ENCODE measurements at places on chromosomes 2 and 18.

DNA sequence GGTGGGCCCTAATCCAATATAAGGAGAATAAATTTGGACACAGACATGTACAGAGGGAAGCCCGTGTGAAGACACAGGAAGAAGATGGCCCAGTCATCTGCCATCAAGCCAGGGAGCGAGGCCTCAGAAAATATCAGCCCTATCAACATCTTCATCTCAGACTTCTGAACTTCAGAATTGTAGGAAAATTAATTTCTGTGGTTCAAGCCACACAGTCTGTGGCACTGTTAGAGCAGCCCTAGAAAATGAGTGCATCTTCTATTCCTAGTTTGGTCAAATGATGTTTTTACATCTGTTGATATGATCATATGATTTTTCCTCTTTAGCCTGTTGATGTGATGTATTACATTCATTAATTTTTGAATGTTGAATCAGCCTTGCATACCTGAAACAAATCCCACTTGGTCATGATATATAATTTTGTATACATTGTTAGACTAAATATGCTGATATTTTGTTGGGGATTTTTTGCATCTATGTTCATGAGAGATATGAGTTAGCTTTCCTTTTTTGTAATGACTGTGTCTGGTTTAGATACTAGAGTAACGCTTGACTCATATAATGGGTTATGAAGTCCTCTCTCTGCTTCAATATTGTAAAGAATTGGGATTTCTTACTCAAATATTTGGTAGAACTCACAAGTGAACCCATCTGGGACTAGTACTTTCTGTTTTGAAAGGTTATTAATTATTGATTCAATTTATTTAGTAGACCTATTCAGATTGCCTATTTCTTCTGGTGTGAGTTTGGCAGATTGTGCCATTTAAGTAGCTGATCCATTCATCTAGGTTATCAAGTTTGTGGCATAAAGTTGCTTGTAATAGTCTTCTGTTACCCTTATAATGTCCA lies 451.4 kb downstream of the EIPR1 start:
- DNase-seq: no peak

- no peak for DNase-seq
Observed at GRCh38 chr18:77632758-77633157, 383.1 kb downstream of the GALR1 start.

- DNase-seq: no peak
Observed at GRCh38 chr2:107068069-107068916, 182.3 kb upstream of the ST6GAL2 start.

DNA sequence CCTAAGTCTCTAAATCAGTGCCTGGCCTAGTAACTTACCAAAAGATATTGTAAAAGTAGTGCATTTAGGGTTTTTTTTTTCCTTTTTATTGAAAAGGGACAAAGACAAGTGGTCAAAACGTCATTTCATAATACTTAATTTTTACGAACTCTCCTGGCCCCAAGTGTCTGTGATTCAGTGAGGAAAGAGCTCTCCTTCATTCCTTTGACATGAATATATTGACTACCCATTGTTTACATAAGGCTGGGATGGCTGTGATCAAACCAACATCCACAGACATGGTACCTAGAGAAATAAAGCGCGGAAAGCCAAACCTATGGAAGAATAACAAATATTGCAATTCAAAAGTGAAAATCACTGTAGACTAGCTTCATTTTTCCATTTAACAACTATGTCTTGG lies 198.4 kb downstream of the BABAM2 start:
- DNase-seq: no peak

- no peak for DNase-seq
Observed at GRCh38 chr2:12317286-12317685, 399.4 kb upstream of the TRIB2 start.

- DNase-seq: no peak
Observed at GRCh38 chr2:144377914-144378313, 142.0 kb downstream of the ZEB2 start.

DNA sequence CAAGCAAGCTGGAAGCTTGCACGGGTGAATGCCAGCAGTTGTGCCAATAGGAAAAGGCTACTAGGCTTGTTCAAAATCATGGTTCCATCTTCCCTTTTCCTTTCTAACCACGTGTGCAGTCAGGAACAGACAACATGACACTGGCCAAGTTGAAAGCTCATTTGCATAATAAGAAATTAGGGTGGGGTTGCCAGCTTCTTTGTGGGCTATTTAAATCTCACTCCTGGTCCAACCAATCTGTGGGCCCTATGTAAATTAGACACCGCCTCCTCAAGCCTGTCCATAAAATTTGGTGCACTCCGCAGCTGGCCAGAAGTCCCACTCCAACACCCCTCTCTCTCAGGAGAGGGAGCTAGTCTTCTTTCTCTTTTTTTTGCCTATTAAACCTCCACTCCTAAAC lies 1948.4 kb upstream of the PIK3C3 start:
- no peak for DNase-seq

- no peak for DNase-seq
Observed at GRCh38 chr2:101710036-101710435, 12.5 kb downstream of the MAP4K4 start.

DNA sequence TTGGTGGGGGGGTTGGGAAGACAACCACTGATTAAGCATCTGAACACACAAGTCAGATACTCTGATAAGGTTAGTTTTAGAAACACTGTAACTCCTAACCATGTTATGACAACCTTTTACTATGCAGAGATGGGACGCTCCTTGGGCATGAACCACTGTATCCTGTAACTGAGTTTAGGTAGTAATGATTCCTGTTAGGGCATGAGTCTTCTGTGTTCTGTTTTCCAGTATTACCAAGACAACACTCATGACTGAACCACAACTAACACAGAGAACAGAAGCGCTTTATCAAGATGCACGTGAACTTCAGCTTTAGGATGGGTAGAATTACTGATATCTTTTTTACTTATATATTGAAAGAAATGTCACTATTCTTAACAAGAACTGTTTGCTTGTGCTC lies 14.1 kb upstream of the CREB1 start:
- DNase-seq: no peak

- no peak for DNase-seq
Observed at GRCh38 chr18:71831039-71831438, 713.1 kb downstream of the CBLN2 start.

DNA sequence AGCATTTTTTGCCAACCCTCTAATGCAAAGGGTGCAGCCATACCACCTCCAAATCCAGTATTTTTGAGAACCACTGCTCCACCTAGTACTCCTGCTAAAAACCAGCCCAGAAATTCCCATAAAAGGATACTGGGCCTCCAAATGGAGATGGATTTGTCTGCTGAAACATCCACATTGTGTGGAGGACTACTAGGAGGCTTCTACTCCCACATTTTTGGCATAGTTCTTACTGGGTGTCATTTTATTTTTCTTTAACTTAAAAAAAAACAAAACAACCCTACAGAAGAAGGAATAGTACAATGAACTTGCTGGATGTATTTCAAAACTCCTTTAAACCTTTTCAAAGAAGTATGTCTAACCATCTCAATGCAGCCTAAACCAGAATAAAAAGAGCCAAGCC lies 219.2 kb downstream of the SRBD1 start:
- DNase-seq: no peak

DNA sequence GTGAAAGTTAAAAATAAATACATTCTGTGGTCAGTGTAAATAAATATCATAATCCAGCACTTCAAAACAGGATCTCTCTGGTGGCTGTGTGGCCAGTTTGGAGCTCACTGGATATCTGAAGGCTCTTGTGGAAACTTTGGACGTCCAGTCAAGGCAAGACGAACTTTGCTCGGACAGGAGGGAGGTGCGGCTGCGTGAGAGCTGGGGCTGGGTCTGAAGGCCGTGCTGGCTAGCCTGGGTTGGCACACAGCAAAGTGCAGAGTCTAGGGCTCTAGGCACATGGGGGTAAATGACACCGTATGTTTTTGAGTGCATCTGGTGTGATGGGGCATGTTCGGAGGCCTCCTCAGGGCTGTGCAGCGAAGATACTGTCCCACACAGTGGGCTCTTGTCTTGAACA lies 78.9 kb upstream of the TXNDC2 start:
- DNase-seq: no peak

GRCh38 chr18:24546307-24546706 lies 85.9 kb downstream of the HRH4 start:
- no peak for DNase-seq

DNA sequence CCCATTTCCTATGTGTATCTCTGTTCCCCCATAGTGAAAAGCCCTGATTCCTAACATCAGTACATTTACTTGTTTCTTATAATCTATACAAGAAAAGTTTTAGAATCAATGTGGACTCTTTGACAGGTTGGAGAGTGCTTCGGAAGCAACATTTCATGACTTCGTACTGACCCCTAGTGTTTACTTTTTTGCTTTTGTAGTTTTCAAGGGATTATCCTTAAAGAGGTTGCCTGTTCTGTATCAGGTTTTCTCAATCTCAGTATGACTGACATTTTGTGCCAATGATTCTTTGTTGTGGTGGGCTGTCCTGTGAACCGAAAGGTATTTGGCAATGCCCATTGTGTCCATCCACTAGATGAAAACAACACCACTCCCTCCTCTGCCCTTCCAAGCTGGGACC lies 43.3 kb upstream of the SERPINB2 start:
- DNase-seq: no peak

DNA sequence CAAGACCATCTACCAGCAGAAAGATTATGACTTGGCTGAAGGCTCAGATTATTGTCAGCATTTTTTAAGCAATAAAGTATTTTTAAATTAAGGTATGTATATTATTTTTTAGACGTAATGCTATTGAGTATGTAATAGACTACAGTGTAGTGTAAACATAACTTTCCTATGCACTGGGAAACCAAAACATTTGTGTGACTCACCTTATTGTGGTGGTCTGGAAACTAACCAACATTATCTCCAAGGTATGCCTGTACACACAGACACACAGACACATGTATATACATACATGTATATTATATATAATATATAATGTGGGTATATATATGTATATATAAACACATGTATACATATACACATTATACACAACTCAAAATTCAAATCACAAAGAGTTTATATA lies 9.1 kb upstream of the TMEFF2 start:
- DNase-seq: no peak

GRCh38 chr2:112259509-112260294 lies 4.9 kb upstream of the ZC3H8 start:
- DNase-seq: peak; percentile 87

Data from activated CD8-positive, alpha-beta memory T cell treated with anti-CD3 and anti-CD28 coated beads, Interleukin-2, amount 50 U/mL, for 48 hours (primary cell).